Hippocampal formation (tissue), 2 donors: ENCODE measurements at places on chromosomes 4 and X.

- no peak for DNase-seq
Observed at GRCh38 chrX:45186643-45187026, 14.0 kb downstream of the DIPK2B start.

DNA sequence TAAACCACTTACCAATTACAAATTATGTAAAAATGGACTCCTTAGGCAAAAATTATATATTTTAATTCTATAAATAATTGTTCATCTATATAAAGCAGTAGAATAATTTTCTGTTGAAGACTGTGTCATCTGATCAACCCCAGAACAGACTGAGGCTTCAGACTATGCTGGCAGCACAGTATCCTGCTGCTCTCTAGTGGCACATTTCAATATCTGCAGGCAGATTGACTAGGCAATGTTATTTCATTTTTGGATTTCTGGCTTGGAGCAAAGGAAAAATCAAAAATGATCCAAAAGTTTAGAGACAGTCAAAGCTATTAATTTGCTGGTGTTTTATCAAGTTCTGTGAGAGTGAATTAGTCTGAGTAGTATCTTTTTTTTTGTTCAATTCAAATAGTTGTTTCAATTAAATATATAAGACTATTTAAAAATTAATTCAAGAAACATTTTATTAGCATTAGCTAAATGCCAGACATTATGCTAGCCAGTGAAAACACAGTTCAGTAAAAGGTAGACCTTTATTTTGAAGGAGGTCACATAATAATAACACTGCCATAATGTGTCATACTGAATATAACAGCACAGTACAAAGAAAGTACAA is 21.3 kb upstream of the SULT1E1 start:
- peak; percentile 57 for DNase-seq

GRCh38 chr4:36477861-36478260 is 196.4 kb downstream of the DTHD1 start:
- DNase-seq: no peak

GRCh38 chrX:54473993-54474859 is 21.8 kb downstream of the FGD1 start:
- no peak for DNase-seq

- no peak for DNase-seq
Observed at GRCh38 chr4:128130621-128131020, 69.5 kb downstream of the LARP1B start.

- no peak for DNase-seq
Observed at GRCh38 chr4:184688447-184688846, 38.9 kb downstream of the PRIMPOL start.

DNA sequence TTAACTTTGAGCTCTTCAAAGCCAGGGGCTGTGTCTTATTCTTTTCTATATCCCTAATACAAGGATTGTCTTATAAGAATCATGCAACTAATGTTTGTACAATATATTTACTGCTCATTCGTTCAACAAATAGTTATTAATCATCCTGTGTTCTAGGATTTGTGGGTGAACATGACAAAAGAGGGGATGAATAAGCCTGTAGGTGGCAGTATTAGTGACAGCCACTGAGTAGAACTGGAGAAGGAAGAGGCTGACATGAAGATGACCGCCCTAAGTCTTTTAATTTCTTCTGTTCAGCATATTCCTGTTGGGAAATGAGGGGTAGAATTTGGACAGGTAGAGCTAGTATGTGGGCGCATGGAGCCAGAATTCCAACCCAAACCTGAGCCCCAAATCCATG is 11.9 kb upstream of the LINC00632 start:
- DNase-seq: no peak

GRCh38 chr4:175443547-175443946 is 368.5 kb downstream of the GPM6A start:
- DNase-seq: no peak

- no peak for DNase-seq
Observed at GRCh38 chr4:8916906-8917305, 45.3 kb upstream of the HMX1 start.

DNA sequence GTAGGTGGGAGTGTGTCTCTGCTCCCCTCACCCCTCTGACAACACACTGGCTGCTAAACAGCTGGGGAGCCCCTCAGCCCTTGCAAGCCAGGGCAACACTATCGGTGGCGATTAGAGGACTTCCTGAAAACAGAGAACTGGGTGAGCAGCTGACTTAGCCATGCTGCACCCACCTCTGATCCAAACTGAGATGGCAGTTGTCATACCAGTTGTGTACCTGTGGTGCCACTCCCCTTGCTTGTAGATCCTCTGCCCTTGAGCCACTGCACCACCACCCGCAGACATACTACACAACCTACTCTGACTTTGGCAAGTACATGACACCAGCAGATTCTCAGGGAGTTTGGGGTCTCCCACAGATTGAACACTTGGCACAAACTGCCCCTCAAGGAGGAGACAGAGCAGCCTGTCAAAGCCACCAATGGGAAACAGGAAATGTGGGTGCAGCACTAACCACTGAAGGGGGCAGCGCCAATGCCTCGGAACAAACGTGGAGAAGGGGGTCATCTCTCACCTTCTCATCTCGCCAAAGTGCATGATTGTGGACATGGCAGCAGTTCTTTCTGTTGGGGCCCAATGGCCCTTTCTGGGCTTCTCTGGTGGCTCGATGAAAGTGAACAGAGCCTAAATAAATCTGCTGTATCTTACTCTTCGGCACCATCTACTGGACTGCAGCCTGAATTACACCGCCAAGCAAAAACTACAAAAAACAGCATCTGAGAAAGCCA is 119.8 kb downstream of the NEK1 start:
- no peak for DNase-seq
